Foreskin fibroblast (primary cell): ENCODE measurements at places on chromosomes 1 and 21.

GRCh38 chr1:46220808-46221207 lies 17.7 kb downstream of the LURAP1 start:
- DNase-seq = no peak

- DNase-seq = no peak
Measured at GRCh38 chr1:3676581-3677470, 24.5 kb downstream of the TP73 start.

GRCh38 chr1:152481869-152482664 lies 28.5 kb upstream of the LCE5A start:
- DNase-seq = no peak

- no peak for DNase-seq
Measured at GRCh38 chr21:38999161-38999560, 184.1 kb downstream of the PSMG1 start.

DNA sequence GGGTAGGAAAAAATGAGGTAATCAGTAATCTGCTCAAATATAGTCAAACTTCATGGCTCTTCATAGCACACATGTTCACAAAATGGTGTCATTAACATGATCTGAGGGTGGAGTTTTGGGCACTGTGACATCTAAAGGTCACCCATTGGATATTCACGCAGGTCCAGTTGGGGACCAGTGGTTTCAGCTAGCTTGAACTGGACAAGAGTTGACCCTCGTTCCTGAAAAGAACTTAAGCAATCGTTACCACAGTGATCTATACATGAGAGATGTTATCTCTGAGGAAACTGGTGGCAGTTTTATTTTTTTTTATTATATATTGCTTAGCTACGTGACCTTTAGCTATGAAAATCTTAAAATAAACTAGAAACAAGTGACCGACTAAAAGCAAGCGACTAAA lies 3.0 kb upstream of the OR2C3 start:
- DNase-seq = no peak

DNA sequence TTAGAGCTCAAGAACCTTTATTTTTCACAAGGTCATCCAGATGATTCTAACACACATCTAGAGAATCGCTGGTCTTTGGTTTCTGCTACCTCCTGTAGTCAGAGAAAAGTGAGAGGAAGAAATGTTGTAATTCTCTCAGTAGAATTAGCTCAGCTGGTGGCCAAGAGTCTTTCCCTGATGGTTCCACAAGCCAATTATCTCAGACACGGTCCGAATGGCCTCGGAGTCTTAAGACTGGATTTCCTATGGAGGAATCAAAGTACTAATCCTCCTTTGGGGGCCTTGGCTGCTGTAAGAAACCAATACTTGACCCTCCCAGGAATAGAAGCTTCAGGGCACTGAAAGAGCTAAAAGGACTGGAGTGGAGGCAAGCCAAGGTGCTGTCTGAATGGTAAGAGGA lies 1.8 kb downstream of the TMEM81 start:
- no peak for DNase-seq

- peak; percentile 4 for DNase-seq
Measured at GRCh38 chr21:17784604-17785402, 34.4 kb downstream of the C21orf91 start.

- no peak for DNase-seq
Measured at GRCh38 chr1:109790329-109790728, 26.6 kb upstream of the EPS8L3 start.

- no peak for DNase-seq
Measured at GRCh38 chr21:25806060-25806459, 71.3 kb downstream of the GABPA start.

GRCh38 chr1:12339396-12339795 lies 109.6 kb downstream of the VPS13D start:
- DNase-seq = peak; percentile 18

DNA sequence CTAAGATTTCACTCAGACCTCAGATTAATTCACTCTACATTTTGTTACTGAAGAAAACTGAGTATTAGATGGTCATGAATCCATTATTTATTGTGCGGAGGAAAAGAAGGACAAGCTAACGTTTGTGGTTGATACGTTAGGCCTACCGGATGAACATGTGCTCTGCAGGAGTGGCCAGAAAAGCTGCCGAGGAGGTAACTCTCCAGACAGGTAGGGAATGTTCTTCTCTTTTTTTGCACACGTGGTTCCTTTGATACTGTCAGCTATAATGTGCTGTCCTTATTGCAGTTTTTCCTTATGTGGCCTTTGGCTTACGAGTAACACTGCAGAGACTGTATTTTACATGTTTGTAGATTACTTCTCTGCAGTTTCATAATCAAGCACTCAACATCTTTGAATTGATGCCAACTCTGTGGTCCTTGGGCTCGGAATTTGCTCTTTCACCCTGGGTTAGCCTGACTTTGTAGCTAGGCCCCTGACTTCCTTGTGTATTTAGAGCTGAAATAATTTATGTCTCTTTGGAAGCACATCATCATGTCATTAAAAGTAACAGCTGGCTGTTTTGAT lies 13.6 kb downstream of the MTR start:
- peak; percentile 25 for DNase-seq

GRCh38 chr1:112322018-112322417 lies 74.0 kb upstream of the CTTNBP2NL start:
- DNase-seq = no peak

- DNase-seq = no peak
Measured at GRCh38 chr1:2934156-2934540, 87.1 kb upstream of the ACTRT2 start.

DNA sequence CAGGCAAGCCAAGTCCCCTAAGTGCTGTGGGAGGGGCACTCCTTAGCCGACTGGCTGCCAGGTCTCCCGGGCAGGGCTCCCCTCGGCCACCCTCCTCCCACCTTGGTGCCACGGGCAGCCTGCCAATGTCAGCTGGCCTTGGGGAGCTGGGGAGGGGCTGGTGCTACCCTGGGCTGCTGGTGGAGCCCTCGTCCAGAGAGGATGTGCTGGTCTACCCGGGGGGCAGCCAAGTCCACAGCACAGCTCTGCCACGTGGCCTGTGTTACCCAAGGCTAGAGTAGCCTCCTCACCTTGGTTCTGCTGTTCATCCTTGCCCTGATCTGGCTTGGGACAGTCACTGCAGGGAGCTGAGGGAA lies 42.9 kb downstream of the CRYAA start:
- DNase-seq = no peak

GRCh38 chr1:2534687-2535441 lies 4.8 kb upstream of the HES5 start:
- DNase-seq = peak; percentile 86

DNA sequence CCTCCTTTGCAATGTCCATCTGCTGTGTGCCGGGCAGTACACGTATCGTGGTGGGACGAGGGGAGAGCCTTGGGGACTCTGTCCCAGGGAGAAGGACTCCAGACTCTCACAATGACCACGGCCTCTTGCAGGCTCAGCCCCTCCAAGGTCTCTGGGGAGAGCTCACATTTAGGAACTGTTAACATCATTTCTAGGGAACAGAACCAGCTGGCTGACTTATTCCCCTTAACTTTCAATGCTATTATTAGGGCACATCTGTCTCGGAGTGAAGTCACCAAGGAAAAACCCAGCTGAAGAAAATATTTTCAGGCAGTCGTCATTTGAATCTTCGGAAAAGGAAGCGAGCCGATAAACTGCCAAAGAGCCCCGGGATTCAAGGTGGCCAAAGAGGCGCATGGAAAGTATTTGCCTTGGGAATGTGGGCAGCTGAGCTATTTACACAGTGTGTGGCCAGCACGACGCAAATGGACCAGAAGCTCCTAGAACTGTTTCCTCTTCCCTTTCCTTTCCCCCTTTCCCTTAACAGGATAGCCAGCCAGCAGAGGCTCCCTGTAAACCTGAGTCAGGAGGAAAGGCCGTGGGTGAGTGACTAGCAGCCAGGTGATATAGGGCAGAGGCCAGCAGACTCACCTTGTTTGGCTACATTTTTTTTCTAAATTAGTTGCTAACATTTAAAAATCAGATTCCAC lies 74.5 kb downstream of the ITPKB start:
- peak; percentile 67 for DNase-seq

DNA sequence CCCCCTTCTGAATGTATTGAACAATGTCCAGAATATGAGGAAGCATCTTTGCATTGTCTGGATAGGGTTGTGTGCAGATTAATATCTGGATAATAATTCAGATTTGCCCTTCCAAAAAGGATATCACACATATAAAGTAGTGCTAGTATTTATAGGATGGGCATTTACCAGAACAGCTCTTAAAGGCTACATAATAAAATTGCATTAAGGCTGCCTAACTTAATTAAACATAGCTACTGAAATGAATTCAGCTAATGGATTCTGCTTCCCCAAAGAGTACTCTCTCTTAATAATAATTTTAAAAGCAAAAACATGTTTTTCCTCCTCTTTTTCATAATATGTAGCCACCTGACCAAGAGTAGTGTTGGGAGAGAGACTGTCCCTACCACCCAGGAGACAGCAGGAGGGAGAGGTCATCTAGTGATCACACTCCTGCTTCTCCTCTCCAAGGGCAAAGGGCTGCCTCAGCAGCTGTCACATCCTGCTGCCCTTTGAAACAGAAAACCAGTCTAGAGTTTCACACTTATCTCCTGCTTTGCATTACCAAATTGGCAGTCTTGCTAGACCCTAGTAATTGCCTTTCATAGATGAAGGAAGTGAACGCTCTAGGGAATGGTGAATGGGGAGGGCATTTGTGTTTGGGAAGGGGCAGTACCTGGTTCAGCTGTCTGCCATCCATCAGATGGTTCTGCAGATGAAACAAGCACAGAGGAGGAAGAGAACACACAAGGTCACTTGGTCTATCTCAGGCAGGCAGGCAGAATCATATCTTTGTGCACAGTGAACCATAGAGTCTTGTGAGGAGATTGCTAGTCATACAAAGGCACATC lies 29.3 kb upstream of the DDAH1 start:
- DNase-seq = no peak

GRCh38 chr1:201845331-201846083 lies 16.6 kb downstream of the IPO9 start:
- DNase-seq = peak; percentile 24

- DNase-seq = peak; percentile 86
Measured at GRCh38 chr1:191343816-191344215, 814.4 kb upstream of the RGS18 start.

DNA sequence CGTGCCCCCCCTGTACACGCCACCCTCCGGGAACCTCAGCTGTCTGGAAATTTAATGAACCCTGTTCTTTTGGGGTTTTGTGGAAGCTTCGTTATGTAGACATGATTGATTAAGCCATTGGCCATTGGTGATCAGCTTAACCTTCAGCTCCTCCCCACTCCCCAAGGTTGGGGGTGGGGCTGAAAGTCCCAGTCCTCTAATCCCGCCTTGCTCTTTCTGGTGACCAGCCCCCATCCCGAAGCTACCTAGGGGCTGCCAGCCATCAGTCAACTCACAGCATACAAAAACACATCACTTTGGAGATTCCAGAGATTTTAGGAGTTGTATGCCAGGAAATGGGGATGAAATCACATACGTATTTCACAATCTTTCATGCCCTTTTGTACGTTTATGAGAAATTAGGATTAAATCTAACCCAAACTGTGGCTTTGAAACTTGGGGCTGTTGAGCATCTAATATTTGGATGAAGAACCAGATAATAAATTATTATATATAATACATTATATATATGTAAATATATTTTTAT lies 52.3 kb downstream of the BACE2 start:
- DNase-seq = no peak

- no peak for DNase-seq
Measured at GRCh38 chr1:159943278-159943640, 2.2 kb downstream of the IGSF9 start.
